Naive thymus-derived CD8-positive, alpha-beta T cell (primary cell): ENCODE measurements at places on chromosomes 5 and 9.

DNA sequence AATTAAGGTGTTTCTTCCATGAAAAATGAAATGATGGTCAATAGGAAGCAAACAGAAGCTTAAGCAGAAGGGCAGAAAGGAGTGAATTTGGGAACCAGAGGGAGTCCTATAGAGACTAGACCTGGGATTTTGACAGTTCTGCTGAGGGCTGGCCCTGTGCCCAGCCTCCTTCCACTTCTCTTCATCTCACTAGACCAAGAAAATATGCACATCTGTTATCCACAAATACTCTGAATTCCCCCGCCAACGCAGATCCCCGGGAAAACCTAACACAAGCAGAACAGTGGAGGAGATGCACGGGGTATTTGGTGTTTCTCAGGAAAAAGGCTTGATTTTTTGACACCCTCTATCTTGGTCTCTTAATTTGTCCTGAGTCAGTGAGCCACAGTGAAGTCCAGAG, 22.7 kb downstream of the GRIA1 start:
- DNase-seq: no peak

GRCh38 chr9:107068581-107068980, 205.6 kb downstream of the ZNF462 start:
- no peak for DNase-seq

DNA sequence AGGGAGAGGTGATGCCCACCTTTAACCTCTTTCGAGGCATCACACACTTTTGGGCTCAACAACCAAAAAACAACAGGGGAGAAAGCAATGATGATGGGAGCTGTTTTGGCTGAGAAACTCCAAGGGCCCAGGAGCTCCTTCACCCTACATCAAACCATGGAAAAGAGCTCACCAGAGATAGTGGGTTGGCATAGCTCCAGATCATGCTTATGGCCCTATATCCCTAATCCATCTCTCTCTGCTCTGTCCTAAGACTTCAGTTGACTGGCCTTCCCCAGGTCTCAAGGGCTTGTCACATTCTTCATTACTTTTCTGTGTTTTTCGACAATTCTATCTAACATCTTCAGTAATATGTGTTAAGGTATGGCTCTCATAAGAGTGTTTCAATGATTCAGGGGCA, 5.7 kb upstream of the CTSL start:
- DNase-seq: no peak

DNA sequence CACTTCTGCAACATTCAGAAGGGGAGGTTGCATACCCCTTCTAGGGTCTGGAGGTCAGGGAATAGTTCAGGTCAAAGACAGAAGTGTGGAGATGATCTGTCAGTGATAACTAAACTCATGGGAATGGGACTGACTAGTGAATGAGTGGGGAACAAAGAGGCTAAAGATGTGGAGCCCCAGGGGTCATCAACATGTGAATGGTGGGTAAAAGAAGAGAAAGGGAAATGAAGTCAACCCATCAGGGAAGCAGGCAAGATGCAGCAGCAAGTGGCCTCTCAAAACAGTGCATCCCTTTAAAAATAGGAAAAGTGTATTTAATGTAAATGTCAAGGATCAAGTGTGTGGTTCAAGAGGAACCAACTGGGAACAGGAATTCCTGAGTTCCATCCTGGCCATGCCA, 69.9 kb downstream of the PLPPR1 start:
- DNase-seq: no peak

- DNase-seq: no peak
Observed at GRCh38 chr9:80811003-80811402, 878.3 kb downstream of the TLE1 start.

DNA sequence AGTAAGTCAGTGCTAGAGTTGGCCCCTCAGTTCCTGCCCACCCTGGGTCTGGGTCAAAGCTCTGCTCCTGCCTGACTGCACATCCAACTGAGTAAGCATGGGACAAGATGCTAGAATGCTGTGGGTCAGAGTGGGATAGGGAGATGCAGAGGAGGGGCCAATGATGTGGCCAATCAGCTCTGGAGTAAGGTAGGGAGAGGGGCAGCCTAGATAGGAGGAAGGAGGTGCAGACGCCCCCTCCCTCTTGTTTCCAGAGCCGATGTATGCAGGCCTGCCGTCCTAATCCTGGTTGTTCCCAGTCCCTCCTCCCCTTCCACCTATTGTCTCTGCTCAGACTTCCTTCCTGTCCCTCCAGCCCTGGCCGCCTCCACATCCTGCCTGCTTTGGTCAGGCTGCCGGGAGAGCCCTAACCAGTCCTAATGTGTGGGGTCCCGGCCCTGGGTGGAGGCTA, 1.3 kb downstream of the ARAP3 start:
- DNase-seq: no peak

DNA sequence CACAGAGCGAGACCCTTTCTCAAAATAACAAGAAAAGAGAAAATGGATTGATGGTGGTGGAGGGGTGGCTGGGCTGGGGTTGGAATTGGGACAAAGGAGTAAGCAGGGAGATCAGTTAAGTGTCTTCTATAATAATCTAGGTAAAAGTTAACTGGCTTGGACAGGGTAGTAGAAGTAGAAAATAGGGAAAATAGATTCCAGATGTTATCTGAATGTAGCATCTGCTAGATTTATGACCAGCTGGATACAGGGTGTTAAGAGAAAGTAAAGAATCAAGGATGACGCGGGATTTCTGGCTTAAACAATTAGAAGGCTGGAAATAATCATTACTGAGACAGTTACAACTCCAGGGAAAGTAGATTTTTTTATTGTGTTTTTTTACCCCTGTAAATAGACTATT, 13.0 kb downstream of the PPP6C start:
- DNase-seq: no peak

DNA sequence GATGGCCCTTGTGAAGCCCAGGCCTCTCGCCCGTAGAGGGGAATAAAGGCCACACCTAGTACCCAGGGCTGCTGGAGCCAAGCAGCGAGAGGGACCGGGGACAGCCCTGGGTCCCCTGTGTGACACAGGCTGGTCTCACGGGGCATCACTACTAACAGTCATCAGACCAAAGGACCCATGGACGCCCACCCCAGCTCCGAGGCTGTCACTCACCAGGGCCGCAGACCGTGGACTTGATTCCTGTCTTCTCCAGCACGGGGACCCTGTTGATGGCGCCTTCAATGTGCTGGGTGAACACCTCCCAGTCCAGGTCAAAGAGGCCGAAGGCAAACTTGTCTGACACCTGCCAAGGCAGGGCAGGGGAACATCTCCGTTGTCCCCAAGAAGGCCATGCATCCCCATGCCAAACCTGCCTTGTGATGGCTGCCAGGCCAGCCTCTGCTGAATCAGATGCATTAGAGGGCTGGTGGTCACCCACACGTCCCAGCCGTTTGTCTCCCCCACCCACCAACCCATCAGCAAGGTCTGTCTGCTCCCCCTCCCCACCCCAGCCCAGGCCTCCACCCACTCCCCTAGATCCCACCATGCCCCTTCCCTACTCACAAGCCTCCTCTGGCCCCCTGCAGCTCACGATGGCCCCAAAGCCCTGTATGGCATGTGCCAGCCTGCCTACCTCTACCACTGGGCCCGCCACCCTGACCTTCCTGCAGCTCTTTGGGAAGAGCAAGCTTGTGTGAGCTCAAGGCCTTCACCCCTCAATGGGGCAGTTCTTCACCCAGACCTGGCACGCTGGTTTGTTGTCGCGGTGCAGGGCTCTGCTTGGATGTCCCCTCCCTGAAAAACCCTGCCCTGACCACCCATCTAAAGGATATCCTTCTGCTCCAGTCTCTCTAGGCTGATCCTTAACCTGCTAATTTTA, 20.8 kb downstream of the SARDH start:
- DNase-seq: no peak

DNA sequence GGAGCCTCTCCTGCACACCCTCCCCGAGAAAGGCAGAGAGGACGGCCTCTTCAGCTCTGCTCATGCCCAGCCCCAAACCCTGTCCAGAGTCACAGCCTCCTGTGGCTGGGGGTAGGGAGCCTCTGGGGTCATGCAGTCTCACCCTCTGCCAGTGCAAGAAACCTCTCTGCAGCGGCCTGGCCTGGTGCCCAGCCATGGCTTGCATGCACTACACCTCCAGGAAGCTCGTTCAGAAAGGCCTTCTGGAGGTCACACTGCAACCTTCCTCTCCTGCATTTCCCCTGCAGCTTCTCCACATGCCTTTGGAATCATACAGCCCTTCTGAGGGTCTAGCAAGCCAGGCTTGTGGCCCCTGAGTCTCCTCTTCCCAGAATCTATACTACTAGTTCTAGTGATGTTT, 17.9 kb downstream of the CSF1R start:
- no peak for DNase-seq

- no peak for DNase-seq
Observed at GRCh38 chr5:154447089-154447725, 1.4 kb downstream of the SAP30L start.

GRCh38 chr9:124353811-124354274, 61.4 kb downstream of the PSMB7 start:
- no peak for DNase-seq

GRCh38 chr5:107672211-107673038, 1.7 kb upstream of the EFNA5 start:
- peak; percentile 7 for DNase-seq

- DNase-seq: no peak
Observed at GRCh38 chr9:82764061-82764668, 298.8 kb downstream of the RASEF start.

- no peak for DNase-seq
Observed at GRCh38 chr5:72007336-72008111, 99.8 kb upstream of the MAP1B start.

DNA sequence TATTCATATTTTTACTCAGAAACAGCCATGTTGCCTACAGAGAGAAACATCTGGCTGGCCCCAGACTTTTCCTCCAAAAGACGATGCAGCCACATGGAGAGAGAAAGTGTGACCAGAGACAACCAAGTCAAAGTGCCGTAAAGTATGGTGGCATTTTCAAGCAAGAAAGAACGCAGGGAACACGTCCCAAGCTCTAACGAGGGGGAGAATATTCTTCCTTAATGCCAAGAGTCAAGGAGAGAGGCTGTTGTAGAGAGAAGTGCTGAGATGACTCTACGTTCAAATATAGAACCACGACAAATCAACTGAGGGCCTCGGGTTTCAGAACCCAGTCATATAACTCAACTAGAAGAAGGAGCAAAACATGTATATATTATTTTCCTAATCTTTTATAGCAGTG, 55.9 kb downstream of the FNBP1 start:
- DNase-seq: no peak

DNA sequence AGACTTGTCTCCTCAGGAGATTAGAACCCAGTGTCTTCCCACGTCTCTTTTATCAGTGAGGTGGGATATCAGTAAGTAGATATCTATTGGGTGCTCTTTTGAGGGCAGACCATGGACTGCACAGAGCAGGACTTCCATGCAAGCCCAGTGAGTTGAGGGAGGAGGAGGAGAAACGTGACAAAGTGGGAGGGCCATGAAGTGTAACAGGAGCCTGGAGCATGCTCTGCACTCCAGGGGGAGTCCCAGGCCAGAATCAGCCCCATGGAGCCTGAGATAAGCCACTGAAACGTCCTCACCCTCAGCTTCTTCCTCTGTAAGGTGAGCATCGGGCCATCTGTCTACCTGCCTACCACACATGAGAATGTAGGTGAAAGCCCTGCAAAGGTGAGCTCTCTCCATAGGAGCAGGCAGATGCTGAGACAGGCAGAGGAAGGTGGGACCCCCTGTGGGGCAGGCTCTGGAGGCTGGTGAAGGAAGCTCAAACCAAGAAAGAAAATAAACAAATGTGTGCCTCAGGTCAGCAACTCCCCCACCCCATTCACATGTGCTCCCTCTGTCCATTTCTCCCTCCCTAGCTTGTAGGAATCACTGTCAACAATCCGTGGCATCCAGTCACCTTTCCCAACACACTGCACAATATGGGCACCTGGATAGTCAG, 87.4 kb downstream of the NRG2 start:
- no peak for DNase-seq

DNA sequence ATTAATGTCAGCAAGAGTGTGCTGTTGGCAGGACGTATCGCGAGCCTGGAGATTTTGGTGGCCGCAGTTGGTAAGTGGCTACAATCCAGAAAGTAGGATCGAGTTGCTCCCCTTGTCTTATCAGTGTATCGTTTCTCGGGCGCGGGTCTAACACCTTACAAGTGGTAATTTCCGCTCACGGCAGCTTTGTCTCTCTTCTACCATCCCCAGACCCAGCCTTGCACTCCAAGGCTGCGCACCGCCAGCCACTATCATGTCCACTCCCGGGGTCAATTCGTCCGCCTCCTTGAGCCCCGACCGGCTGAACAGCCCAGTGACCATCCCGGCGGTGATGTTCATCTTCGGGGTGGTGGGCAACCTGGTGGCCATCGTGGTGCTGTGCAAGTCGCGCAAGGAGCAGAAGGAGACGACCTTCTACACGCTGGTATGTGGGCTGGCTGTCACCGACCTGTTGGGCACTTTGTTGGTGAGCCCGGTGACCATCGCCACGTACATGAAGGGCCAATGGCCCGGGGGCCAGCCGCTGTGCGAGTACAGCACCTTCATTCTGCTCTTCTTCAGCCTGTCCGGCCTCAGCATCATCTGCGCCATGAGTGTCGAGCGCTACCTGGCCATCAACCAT, 1.1 kb downstream of the PTGER4 start:
- no peak for DNase-seq

DNA sequence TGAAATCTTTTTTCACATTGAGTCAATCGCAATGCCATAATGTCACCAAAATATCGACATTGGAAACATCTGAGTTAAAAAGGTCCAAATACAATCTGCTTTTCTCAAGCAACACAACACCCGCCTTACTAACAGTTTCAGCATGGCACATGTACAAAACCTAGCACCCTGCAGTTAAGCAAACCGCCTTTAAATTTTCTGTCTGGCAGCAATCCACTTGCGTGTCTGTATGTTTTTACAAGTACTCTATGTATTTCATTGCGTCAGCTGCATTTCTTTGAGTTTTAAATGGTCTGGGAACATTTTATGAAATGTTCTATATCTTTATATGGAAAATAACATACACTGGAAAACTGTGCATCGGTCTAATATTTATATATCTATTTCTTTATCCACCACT, 134.6 kb downstream of the DENND1A start:
- DNase-seq: no peak

- no peak for DNase-seq
Observed at GRCh38 chr9:130106860-130107233, 53.1 kb downstream of the GPR107 start.
